Sciatic nerve (tissue), 2 donors: ENCODE measurements at places on chromosomes 7 and 10.

DNA sequence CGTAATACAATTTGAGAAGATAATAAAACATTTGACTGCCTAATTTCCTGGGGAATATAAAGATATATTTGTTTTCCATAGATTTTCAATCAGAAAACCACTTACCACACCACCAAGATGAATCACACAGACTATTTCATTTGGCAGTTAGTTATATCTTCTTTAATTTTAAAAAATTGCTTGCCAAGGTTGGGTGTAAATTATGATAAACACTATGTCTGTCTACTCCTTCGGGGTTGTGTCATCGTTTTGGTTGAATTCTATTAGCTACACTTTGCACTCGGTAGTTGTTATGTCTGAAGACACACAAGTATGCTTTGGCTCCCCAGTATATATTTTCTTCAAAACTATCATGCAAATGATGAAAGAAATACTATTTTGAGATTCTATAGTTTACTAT is 594.8 kb upstream of the SEMA3D start:
- DNase-seq = no peak

GRCh38 chr7:76108540-76109233 is 60.8 kb downstream of the MDH2 start:
- DNase-seq = peak; percentile 70

DNA sequence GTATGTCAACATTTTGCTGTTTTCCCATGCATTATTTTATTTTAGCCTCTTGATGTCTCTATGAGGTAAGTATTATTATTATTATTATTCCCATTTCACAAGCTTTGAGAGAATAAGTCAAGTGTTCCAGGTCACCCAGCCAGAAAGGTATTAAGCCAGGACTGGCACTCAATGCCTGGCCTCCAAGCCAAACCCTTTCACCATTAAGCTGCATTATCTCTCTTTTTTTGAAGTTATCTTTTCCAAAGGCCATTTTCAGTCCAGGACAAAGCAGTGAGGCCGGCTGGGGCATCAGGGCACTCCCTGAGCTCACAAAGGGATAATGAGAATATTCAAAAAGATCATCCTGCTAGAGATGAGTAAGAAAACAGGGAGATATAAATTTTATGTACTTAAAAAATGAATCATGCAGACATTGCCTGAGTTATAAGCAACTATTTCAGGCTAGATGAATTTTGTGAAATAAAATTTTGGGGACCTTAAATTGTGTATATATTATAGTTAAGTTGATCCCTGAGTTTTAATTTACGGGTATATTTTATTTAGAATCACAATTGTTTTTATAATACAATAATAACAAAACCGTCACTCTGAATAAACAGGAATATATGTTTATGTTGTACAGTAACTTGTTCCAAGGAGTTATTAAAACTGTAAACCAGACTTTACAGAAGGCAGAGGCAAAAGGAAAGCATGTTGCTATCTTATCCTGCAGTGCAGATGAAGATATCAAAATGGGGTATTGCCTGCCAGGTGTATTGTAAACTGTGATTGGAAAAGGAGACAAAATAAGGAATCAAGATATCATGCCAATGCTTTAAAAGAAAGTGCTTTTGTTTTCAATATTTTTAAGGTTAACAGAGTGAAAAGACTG is 51.3 kb upstream of the CAV2 start:
- DNase-seq = no peak

DNA sequence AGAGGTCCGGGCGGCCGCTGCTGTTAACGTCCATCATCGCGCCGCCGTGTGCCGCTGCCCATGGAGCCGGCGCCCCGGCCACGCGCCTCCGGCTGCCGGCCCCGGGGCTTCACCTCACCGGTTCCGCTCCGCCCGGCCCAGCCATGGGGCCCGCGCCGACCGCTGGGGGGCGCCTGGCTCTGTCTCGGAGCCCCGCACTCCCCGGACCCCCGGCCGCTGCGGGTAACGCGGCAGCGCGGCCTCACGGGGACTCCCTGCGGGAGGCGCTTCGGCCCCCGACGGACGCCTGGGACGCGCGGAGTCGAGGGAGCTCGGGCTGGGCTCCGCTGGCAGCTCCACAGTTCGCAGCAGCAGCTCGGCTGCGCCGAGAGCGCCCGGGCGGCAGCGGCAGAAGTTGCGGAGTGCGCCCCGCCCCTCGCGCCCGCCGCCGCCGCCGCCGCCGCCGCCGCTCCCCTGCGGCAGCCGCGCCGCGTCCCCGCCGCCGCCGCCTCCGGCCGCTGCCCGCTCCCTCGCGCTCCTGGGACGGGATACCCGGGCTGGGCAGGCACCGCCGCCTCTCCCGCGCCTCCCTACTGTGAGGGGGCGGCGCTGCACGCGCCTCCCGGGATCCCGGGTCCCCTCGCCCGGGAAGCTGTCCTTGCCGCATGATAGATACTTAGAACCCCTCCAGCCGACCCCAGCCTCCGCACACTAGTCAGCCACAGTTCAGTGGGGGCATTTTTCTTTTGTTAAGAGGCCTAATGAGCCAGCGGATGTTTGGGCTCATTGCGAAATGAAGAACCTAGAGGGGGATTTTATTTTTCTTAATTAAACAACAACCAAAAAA is at the start of gene HTR7:
HTR7 (minus strand) TSS at position 405 of the 826 bp plus-strand sequence; CDS start at position 37, 368 bp downstream.
- peak; percentile 76 for DNase-seq

- DNase-seq = no peak
Observed at GRCh38 chr10:133100706-133101415, 13.1 kb downstream of the ADGRA1 start.

- no peak for DNase-seq
Observed at GRCh38 chr7:27602766-27603165, 59.9 kb downstream of the HIBADH start.

GRCh38 chr10:69726850-69727249 is 74.9 kb upstream of the COL13A1 start:
- no peak for DNase-seq

DNA sequence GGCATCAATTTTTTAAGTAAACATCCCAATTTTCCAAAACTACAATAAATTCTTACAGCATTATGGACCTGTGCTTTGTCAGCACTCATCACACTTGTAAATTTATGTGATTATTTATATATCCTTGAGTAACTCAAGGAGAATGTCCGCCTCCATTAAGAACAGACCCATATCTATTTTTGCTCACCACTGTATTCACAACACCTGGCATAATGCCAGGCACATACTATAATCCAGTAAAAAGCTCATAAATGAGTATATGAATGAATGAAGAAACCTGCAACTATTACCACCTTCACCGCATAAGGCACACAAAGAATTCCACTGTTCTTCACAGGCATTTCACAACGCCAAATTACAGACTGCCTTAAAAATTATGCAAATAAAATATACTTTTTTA is 46.9 kb downstream of the MINDY3 start:
- DNase-seq = no peak

GRCh38 chr10:69801094-69801433 is 642 bp upstream of the COL13A1 start:
- peak; percentile 63 for DNase-seq

DNA sequence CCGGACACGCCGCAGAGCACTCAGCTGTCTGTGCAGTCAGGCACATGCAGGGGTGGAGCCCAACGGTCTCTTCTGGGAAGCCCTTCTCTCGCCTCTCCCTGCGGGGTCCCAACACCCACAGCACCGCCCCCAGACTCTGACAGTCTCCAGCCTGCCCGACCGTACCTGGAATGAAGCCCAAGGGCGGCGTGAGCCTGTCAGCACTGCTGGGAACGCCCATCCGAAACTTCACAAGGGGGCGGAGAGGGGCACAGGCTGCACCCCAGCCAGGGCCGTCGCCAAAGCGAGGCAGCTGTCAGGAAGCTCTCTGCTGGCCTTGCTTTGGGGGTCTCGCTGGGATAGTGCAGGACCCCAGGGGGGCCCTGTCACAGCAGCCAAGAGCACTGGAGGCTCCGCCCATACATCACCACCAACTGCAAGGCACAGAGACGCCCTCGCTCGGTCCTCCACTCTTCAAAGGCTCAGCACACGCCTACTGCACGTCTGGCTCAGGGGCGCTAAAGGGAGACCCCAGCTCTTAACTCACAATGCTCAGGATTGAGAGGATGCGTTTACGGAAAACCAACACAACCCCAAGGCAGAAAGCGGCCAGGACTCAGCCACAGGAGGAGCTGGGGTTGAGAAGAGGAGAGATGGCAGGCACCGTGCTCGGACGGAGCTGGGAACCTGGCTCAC is 30.9 kb downstream of the MAD1L1 start:
- DNase-seq = peak; percentile 38

- DNase-seq = no peak
Observed at GRCh38 chr10:97336942-97337831, 2.7 kb upstream of the FRAT2 start.

DNA sequence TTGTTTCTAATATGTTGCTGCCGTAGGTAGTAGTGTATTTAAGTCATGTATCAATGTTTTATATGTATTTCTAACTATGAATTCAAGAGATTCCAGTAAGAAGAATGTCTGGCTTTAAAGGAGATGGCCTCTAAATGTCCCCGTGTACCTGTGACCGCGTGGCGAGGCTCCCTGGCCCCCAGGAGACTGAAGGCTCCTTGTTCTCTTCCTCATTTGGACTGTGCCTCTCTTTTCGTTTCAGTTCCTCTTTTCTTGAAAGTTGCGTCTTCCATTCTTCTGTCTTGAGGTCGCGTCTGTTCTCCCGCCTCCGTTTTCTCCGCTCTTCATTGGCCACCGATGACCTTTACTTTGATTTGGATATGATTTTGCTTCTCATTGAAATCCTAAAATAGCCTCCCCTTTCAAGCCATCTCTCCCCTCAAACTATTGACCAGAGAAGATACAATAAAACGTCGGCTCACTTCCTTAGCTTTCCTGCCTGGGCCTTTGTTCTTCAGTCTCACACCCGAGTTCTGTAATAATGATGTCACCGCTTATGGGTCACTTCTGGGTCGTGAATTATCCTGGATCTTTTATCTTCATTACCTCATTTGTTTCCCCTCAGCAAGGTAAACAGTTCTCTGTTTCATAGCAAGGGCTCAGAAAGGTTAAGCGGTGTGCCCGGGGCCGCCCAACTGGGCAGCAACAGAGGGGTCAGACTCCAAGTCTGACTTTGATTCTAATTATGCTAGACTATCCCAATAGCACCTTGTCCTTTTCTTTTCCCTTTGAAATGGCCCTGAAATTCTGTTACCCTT is 28.7 kb downstream of the WIPI2 start:
- DNase-seq = peak; percentile 59

GRCh38 chr10:133364645-133365431 is 7.0 kb upstream of the FUOM start:
- DNase-seq = no peak

GRCh38 chr10:84822931-84823630 is 494.7 kb downstream of the CCSER2 start:
- DNase-seq = no peak

DNA sequence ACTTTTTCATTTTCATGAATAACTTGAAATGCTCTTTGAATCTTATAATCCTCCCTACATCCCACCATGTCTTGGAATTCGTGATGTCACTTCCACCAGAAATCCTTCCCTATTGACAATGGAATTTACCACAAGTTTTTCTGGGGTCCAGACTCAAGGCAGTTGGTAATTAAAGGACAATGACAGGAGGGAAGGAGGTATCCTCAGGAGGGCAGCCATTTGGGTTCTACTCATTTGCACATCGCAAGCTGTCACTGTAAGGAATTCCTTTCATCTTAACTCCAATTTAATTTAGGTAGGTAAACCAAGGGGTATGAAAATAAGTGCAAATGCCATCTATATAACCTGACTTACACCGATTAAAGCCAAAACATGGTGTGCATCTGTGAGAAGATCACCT is 21.9 kb downstream of the LRRC17 start:
- DNase-seq = no peak

GRCh38 chr7:92797284-92797683 is 39.1 kb downstream of the CDK6 start:
- no peak for DNase-seq

DNA sequence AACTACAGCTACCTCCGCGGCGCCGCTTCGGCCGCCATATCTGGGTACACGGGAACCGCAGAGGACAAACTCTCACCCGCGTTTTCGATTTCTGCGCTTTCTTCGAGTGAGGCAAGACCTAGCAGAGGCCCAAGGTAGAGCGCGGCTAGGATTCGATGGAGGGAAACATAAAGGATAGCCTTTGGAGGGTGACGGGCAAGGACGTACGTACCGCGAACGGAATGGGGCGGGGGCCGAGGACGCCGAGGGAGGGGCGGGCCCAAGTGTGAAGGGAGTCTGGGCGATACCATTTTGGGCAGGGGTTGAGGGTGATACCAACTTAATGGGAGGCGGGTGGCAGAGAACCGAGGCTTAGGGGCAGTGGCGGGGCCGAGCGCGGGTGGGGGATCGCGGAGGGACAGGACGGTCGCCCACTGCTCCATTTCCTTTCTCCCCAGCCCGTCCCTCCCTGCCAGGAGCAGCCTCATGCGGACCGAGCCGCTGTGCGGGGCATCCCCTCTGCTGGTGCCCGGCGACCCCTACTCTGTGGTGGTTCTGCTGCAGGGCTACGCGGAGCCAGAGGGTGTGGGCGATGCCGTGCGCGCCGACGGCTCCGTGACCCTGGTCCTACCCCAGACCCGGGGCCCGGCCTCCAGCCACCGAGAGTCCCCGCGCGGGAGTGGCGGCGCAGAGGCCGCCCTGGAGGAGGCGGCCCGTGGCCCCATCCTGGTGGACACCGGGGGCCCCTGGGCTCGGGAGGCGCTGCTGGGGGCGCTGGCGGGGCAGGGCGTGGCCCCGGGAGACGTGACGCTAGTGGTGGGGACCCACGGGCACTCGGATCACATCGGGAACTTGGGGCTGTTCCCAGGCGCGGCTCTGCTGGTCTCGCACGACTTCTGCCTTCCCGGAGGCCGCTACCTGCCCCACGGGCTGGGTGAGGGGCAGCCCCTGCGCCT is at the start of gene MBLAC1:
MBLAC1 (plus strand) TSS at position 37 of the 935 bp plus-strand sequence; CDS start at position 466, 429 bp downstream.
- DNase-seq = peak; percentile 93

- DNase-seq = no peak
Observed at GRCh38 chr7:84256571-84256971, 62.0 kb upstream of the SEMA3A start.

GRCh38 chr7:400901-401485 is 111.0 kb downstream of the FOXL3 start:
- peak; percentile 17 for DNase-seq

DNA sequence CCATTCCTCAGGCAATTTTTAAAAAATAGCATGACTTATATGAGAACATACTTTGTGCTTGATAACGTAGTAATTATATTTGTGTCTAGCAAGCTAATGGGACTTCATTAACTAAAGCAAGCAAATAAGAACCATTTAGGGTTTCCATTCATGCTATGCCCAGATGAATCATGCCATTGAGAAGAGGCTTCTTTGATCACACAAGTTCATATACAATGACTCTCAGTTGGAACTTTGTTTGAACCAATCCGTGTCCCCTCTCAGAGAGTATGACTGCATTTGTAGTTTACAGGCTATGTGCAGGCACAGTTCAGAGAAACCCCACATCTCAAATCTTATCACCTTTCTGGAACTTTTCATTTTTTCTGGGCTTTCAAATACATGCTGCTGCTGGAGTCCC is 614.2 kb downstream of the KCNMA1 start:
- no peak for DNase-seq
